ENCODE measurements at places on chromosomes 7 and 10.

DNA sequence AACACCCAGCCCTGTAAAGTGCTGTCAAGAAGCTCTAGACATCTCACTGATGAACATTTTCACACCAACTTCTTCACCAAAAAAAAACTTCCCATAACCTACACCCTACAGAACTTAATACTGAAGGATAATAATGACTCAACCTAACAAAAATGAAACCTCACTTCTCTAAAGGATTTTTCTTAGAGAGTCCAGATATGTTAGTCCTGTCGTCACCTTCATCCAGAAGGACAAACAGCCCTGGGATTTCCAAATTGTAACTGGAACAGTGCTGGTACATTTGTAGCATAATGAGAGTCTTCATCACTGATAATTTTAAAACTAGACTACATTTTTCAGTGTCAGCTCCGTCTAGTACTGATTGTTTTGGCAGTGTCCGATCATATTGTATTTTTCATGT, 528.6 kb upstream of the CELF2 start:
- no peak for DNase-seq

DNA sequence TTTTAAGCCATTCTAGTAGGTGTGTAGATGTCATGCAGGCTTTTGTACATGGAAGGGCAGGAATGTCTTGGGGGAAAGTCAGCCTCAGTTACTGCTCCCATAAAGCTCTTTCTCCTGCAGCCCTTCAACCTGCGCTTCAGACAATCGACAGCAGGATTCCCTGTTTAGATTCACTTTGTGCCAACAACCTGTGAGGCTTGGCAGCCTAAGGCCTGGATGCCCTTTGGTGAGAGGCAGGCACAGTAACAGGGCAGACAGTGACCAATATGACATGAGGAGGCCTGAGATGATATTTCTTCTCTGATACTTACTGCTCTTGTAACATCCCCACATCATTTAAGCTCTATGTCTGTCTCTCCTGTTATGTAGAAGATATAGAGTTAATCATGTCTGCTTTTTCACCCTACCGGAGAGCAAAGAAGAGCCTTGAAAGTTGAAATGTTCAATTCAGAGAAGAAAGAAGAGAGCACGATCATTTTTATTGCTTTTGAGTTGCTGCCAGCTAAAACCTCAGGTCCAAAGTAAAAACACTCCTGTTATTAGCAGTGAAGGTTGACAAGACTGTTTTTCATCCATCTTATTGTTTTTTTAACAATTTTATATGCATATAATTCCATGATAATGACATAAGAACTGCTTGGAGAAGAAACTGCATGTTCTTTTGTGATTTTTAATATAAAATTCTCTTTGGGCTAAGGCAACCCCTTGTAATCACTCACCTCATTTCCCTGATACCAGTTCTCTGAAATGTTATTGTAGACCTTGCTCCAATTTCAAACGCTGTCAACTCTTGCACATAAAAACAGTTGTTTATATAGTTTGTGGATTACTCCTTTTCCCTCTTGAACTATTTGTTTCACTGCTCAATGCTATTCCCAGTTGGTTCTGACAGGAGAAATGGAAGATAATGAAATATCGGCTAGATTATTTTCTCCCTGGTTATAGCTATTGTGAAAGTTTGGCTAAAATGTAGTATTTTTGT, 140.9 kb downstream of the GALNT17 start:
- DNase-seq, result no peak

DNA sequence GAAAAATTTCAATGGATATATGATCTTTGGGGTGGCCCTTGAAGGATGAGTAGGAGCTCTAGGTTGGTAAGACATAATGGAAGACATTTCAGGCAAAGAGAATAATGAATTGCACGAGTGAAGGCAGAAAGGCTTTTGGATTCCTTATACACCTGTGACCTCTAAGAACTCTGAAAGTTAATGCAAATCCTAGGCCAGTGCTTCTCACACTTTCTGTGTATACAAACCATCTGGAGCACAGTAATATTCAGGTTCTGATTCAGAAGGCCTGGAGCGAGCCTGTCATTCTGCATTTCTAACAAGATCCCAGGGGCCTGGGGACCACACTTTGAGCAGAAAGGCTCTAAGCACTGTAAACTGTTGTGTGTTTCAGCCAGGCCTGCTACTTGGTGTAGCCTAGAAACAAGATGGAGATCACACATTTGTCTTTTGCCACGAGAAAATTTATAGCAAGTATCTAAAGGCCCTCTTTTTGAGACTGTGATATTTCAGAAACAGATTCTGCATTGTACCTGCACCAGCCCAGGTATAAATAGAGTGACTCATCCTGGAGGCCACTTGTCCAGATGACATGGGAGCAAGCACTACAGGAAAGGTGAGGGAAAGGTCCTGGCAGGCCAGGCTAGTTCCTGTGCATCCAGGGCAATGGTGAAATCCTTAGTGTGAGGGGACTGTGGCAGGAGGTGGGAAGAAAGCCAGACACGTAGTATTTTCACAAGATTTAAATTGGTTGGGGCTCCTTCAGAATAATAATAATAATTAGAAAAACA, 24.4 kb downstream of the MRPS33 start:
- no peak for DNase-seq

- peak; percentile 72 for DNase-seq
These were observed at the start of gene NYAP1 for GRCh38 chr7:100483722-100484672. Gene NYAP1, plus strand, starts transcription at chr7:100483927. Its CDS starts 1,385 bp downstream, at chr7:100485312.

- DNase-seq, result peak; percentile 93
These were observed 35.1 kb upstream of the SRRM3 start for GRCh38 chr7:76166404-76167255.

GRCh38 chr7:145106001-145106400, 270.1 kb upstream of the TPK1 start:
- no peak for DNase-seq

DNA sequence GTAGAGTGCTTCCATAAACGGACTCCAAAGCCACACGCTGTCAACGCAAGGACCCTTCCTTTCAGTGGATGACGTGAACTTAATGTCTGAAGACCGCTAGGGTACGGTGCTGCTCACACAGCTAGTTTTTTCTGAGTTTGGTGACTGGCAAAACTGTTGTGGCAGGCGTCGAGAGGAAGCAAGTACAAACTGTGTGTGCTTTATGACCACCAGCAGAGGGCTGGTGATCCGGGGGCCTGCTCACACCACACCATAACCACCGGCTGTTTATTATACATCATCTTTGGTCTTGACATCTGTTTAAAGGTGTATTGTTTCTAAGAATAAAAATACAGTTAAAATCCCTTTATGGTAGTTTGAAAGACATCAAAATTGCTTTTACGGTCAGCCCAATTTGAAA, 37.1 kb upstream of the ATP6V0A4 start:
- no peak for DNase-seq

GRCh38 chr7:137032436-137032835, 164.0 kb downstream of the CHRM2 start:
- no peak for DNase-seq

DNA sequence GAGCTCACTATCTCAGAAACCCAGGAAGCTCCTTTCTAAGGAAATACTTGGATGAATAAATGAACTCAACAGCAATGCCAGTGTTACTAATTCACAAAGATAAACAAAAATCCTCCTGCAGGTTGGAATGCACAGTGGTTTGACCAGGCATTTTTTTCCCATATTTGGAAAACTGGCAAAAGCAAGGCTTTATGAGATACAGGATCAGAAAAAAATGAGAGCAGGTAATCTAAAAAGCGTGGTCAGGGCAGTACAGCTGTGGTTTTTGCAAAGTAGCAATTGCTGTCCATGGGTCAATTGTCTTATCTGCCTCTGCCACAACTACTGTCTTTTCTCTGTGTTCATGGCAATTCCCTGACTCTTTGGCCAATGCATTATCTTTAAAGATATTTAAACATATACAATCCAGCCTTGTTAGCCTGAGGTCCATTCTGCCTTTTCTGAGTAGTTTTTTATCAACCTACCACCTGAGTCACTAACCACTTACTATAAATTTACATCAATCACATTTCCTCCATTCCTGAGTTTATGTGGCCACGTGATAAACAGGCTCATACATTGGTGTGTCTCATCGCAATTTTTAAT, 564.5 kb upstream of the IGFBP3 start:
- no peak for DNase-seq

Data from head of caudate nucleus (tissue), 42 donors.